ENCODE measurements at places on chromosomes 12 and 14.

DNA sequence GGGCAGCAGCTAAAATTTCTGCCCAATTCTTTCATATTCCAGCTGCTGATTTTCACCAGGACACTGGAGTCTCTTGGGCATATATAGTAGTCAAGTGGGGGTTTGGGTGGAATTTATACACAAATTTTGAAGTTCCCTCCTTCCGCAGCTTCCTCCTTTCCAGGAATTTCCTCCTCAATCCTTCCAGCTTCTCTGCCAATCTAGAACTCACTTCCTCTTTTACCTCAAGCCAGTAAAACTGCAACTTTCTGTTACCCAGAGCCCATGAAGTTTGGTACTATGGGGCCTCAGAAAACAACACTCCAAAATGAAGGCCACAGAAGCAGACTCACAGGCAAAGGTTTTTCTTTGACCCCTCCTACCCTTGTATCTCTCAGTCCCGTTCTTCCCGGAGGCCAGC, 51.7 kb upstream of the G2E3 start:
- no peak for DNase-seq

- DNase-seq: no peak
Measured at GRCh38 chr14:49427117-49427516, 159.1 kb downstream of the RPS29 start.

GRCh38 chr12:128783129-128783574, 40.6 kb downstream of the SLC15A4 start:
- DNase-seq: no peak

DNA sequence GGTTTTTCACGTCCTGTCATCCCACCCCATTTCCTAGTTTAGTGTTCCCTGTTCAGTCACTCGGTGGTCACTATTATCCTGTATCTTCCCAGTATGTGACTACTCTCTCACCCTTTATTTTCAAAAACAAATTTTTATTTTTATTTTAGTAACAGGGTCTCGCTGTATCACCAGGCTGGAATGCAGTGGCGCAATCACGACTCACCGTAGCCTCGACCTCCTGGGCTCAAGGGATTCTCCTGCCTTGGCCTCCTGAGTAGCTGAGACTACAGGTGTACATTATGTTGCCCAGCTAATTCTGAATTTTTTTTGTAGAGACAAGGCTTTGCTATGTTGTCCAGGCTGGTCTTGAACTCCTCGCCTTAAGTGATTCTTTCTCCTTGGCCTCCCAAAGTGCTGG, 20.1 kb upstream of the PRICKLE1 start:
- no peak for DNase-seq

GRCh38 chr12:14995583-14996425, 23.0 kb downstream of the PDE6H start:
- DNase-seq: peak; percentile 84

DNA sequence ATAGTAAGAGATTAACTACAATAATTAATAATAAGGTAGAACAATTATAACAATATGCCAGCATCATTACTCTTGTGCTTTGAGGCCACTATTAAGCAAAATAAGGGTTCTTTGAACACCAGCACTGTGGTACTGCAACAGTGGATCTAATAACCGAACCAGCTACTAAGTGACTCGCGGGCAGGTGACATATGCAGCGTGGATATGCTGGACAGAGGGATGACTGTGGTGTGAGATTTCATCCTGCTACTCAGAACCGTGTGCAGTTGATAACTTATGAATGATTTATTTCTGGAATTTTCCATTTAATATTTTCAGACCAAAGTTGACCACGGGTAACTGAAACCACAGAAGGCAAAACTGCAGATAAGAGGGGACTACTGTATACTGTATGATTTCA, 34.4 kb downstream of the BMAL2 start:
- DNase-seq: no peak

GRCh38 chr12:12099102-12099501, 28.4 kb downstream of the BCL2L14 start:
- no peak for DNase-seq

- no peak for DNase-seq
Measured at GRCh38 chr12:47065546-47065945, 13.9 kb upstream of the PCED1B start.

GRCh38 chr12:56188778-56189098, 545 bp downstream of the SMARCC2 start:
- DNase-seq: no peak

DNA sequence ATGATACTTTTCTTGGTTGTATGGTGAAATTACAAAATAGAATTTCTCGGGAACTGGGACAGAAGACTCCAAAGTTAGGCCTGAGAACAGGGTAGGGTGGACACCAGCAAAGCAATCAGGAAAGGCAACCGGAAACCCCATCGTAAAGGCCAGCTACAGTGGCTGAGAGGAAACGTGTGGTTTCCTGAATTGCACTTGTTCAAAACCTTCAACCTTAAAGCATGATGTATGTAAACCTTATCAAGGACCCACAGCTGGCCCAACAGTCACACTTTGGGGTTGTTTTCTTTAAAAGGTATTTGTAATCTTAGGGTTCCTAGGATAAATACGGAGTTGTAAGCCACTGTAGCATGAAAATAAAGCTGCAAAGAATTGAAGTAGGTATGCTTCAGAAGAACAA, 2.2 kb upstream of the PTGDR start:
- DNase-seq: no peak

- no peak for DNase-seq
Measured at GRCh38 chr14:70156592-70156991, 32.2 kb downstream of the SLC8A3 start.

DNA sequence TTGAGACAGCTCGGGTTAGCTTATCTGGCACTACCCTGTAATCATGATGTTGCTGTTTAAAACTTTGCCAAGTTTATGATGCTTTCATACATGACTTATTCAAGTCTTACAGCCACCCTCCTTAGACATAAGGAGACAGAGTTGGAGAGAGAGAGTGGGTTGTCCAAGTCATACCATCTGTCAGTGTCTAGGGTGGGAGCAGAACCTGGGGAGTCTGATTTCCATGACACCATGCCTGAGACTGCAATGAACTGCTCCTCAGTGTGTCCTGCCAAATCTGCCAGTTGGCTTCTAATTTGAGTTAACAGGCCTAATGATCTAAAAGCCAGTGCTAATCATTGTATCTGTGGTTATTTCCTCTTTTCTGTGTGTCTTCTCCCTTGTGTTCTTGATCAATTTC, 43.7 kb upstream of the PHC1 start:
- peak; percentile 36 for DNase-seq

GRCh38 chr14:24080888-24081738, 9.8 kb downstream of the CPNE6 start:
- DNase-seq: peak; percentile 42

DNA sequence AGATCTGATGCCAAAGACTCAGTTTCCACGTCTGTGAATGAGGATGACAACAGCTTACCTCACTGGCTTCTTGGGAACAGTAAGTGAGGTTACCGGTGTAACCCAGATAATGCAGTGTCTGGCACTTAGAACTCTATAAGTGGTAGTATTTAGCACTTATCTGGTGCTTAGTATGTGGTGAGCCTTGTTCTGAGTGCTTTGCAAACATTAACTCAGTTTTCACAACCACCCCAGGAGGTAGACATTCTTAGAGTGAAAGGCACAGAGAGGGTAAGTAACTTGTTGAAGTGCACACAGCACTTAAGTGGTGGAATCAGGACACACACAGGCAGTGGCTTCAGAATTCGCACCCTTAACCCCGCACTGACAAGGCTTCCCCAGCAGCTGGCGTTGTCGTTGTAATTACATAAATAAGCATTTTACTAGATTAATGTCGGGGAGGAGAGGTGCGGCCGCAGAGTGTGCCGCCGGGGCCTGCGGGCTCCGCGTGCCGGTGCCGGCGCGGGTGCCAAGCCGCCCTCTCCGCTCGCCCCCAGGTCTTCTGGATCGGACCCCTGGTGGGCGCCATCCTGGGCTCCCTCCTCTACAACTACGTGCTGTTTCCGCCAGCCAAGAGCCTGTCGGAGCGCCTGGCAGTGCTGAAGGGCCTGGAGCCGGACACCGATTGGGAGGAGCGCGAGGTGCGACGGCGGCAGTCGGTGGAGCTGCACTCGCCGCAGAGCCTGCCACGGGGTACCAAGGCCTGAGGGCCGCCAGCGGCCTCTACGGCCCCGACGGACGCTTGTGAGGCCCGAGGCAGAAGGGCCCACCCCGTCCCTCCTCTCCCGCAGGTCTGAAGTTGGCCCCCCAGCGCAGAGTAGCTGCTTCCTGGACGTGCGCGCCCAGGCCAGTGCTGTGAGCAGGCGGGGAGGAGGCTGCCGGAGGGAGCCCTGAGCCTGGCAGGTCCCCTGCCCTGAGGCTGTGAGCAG, 4.6 kb downstream of the AQP2 start:
- DNase-seq: no peak

DNA sequence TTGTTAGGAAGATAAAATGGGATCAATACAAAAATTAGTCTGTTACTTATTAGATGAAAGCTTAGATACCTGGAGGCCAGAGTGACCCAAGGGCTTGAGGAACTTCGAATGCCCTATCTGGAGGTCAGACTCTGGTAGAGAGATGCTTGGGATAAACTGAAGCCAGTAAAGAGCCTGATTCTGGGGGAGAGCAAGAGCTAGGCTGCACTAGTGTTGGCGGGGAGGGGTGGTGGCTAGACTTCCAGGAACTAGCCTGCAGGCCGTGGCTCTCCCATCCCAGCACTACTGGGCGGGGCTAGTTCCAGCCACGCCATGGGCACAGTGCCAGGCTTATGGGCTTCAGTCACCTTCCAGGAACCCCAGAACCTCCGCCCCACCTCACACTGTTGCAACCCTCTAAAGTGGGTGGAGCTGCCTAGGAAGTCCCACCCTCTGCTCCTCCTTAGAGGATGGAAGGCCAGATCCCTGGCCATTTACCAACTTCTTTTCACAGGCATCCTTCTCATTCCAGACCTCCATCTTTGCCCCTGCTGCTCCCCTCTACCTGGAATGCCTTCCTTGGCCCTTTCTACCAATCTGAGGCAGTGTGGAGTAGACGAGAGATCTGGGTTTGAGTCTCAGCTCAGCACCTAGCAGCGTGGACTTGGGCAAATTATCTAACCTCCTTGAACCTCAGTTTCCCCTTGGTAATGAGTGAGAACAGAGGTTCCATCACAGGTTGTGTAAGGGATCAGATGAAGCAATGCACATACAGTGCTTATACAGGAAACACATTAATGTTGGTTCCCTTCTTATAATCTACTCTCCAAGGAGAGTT, 6.3 kb upstream of the NFE2 start:
- peak; percentile 100 for DNase-seq

- no peak for DNase-seq
Measured at GRCh38 chr12:99370421-99371138, 277.0 kb upstream of the GARIN6 start.

DNA sequence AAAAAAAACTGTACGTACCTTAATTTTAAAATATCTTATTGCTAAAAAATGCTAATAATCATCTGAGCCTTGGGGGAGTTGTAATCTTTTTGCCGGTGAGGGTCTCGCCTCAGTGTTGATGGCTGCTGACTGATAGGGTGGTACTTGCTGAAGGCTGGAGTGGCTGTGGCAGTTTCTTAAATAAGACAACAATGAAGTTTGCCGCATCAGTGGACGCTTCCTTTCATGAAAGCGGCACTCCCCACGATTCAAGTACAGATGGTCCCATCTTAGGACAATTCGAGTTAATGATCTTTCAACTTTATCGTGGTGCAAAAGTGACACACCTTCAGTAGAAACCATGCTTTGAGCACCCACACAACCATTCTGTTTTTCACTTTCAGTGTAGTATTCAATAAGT, 7.6 kb upstream of the PLD4 start:
- DNase-seq: no peak

GRCh38 chr14:103624860-103625259, 4.2 kb upstream of the KLC1 start:
- peak; percentile 13 for DNase-seq

DNA sequence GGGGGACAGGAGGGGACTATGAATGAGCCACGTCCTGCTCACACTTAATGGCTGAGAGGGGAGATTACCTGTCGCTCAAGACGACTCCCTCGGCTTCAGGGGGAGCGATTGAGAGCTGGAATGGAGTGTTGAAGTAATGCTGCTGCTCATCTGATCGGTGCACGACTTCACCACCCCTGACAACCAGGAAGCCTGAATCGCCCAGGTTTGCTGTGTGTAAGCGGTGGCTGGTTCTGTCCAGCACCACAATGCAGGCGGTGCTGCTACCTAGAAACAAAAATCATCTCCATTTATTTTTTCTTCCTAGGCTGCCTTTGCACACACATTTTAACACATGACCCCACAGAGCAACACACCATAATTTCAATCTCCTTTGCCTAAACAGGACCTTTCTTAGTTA, 37.3 kb downstream of the PPTC7 start:
- no peak for DNase-seq

DNA sequence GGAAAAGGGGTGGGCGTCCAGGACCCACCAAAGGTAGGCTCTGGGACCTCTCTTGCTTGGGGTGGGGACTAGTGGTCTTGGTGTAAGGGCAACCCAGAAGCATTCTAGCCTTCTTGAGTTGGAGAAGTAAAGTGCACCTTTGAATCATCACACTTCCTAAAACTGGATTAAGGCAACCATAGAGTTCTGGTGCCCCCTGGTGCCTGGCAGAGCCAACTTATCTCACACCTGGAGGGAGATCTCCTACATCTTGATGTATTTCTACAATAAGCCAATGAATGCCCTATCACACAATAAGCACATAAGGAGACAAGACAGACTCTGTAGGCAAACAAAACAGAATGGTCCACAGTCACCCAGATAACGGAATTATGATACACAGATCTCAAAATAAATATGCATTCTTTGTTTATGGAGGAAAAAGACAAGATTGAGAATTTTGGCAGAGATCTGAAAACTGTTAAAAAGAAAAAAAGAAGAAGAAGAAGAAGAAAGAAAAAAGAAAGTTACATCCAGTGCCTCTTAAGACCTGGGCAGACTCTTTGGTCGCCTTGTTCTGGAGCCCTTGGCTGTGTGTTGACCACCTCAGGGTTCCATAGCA, 95.9 kb upstream of the PPP2R5C start:
- DNase-seq: no peak

- DNase-seq: no peak
Measured at GRCh38 chr12:130761537-130762318, 45.6 kb upstream of the RIMBP2 start.

GRCh38 chr12:46401662-46402061, 29.1 kb upstream of the SLC38A2 start:
- DNase-seq: no peak

- DNase-seq: no peak
Measured at GRCh38 chr12:89343127-89343526, 9.2 kb downstream of the DUSP6 start.

GRCh38 chr12:40634517-40635131, 57.6 kb upstream of the CNTN1 start:
- no peak for DNase-seq

- no peak for DNase-seq
Measured at GRCh38 chr12:132162508-132163031, 18.3 kb downstream of the NOC4L start.

All from hematopoietic multipotent progenitor cell treated with erythropoietin and hydrocortisone succinate and interleukin-3 and kit ligand, for 15 days (in vitro differentiated cells).